ENCODE measurements at places on chromosomes 7 and 10.

GRCh38 chr10:63501954-63502353, 19.2 kb upstream of the REEP3 start:
- DNase-seq: no peak

DNA sequence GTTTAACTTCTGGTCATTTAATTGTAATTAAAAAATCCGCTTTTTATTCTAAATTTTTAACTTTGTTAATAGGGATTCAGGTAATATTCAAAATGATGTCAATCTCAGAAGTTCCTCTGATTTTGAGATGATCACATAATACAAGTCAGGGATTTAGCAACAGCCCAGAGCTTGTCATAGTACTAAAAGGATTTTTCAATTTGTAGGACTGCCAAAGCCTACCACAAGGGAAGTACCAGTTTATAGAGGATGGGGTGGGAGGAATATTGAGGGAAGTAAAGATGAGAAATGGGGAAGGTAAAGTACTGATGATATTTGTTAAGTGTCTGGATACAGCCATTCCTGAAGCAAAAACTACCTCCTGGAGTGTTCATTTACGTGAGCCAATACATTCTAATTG, 278.2 kb upstream of the TEX47 start:
- no peak for DNase-seq

GRCh38 chr7:129359638-129360037, 74.6 kb upstream of the STRIP2 start:
- DNase-seq: no peak

DNA sequence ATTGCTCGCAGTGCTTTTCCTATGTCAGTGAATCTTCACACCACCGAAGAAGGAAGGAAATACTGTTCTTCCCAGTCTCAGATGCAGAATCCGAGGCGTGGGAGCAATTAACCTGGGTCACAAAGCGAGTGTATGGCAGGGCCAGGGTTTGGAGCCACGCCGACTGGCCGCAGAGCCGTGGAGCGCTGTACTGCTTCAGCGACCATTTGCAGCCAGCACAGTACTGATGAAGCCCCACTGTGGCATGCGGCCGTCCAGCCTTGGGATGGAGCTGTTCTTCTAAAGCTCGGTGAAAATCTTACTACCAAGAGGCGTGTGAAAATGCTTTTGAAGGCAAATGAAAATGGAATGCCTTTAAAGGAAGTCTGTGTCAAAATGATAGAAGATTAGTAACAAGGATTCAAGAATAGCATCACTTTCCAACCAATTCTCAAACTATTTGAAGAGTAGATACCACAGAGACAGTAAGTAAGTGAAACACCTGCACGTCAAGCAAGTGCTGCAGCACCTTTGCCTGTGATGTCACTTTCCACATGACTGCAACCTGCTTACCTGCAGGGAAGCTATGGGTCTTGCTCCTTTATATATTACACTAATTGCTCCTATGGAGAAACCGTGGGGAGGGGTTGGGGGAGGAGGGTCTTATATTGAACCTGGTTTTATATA, 4.9 kb downstream of the PPP2R2D start:
- no peak for DNase-seq

DNA sequence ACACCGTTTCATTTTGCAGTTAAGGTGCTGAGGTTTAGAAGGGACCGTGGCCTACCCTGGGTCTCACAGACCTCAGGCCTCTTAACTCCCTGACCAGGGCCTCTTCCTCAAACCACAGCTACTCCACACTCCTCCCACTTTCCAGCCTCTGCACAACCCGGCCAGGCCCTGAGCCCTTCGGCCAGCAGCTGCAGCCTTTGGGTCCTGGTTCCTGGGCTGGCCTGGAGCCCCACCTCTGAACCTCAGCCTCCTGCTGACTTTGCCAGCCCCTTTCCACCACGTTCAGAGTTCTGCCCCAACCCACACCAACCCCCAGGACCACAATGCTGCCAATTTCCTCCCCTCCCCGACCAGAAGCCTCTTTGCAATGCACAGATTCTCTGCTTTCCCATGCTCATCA, 84.1 kb downstream of the VOPP1 start:
- DNase-seq: no peak

DNA sequence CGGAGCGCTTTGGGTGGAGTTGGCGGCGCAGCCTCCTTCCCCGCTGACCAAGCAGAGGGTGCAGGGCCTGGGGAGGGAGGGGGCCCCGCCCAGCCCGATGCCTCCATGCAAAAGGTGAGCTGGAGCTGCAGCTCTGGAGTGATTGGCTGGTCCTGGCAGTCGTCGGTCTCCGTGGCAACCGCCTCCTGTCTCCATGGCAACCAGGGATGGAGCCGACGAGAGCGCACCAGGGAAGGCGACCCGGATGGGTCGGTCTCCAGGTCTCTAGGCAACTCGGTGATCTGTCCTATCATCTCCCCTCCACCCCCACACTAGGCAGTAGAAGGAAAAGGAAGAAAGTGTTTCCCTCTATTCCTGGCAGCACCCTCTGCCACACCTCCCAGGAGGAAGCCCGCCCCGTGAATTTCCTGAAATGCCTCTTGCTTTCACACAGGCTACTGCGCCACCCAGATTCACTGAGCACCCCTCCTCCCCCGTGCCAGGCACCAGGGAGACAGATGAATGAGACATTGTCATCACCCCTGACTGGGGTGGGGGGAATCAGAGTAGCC, 647 bp upstream of the NACAD start:
- DNase-seq: peak; percentile 76
